ENCODE measurements at places on chromosomes 13 and 19.

GRCh38 chr19:12092956-12093355, 28.4 kb downstream of the ZNF844 start:
- no peak for DNase-seq

GRCh38 chr19:11384778-11385129, 640 bp upstream of the EPOR start:
- no peak for DNase-seq

GRCh38 chr19:21398851-21399250, 1.9 kb downstream of the ZNF493 start:
- no peak for DNase-seq

DNA sequence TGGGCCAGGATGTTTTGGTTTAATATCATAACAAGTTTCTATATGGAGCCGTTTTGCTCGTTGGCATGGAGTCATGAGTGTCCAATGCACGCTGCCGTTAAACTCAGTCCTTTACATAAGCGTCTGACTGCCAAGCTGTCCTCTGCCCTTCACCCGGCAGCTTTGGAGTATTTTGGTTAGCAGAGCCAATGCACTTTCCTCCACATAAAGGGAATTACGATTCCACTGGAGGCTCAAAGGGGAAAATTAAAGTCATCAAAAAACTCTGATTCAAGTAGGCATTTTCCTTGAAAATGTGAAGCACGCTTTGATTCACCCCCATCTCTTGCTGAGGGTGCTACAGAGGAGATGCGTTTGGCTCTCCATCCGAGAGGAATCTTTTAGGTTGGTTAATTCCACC, 144.4 kb upstream of the ARGLU1 start:
- DNase-seq, result no peak

DNA sequence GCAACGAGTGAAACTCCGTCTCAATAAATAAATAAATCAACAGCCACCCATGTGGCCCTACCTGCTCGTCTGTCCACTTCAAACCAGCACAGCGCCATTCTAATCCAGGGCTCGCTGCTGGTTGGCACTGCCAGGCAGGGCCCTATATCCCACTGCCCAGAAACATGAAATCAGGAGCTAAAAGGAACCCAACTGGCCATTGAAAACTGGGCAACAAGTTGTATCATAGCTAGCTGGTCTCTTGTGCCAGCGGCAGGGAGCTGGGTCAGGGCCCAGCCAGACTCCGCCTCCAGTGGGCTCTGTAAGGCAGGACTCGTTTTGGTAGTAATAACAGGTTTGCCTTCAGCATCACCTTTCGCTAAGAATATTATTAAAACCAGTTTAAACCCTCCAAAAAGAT, 39.3 kb downstream of the GGACT start:
- no peak for DNase-seq

- DNase-seq, result no peak
Measured at GRCh38 chr13:94660695-94661326, 51.5 kb downstream of the SOX21 start.

DNA sequence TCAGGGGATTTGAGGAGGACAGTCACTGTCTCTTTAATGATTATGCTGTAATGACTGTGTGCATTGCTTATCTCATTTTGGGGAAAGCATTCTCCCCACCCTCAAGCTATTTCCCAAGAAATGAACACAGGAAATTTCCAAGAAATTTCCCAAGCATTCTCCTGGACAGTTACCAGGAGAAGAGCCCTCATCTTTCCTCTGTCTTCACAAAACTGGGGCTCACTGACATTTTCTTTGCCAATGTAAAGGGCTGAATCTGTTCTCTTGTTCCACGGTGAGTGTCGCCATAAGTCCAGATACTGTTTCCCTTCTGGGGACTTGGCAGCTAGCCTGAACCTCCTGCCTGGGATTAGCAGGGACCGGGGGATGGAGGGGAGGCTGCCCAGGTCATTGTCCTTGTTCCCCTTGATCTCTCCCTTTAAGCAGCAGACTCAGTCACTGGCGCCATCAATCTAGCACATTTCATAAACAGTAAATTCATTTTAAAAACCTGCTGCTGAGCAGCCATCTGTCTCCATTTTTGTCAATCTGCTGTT, 172.8 kb downstream of the DNAJC15 start:
- no peak for DNase-seq

DNA sequence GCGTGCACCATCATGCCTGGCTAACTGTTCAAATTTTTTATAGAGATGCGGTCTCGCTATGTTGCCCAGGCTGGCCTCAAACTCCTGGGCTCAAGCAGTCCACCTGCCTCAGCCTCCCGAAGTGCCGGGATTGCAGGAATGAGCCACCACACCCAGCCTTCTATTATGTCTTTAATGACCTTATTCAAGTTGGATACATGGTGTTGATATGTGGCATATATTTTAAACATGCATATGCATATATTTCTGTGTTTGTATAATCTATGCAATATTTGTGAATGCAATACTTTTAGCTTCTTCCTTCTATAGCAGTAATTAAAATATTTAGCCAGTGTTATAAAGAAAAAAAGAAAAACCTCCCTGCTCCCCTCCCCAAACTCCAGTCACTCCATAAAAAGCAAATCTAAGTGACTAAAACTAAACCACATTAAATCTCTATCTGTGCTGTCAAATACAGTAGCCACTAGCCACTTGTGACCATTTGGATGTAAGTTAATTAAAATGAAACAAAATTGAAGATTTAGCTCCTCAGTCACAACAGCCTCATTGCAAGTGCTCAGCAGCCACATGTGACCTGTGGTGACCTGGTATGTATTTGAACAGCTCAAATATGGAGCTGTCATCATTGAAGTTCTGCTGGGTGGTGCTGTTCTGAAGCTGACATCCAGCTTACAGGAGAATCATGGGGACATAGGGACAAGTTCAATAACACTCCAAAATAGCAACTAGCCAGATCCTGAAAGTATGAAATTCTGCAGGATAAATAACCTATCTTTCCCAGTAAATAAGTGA, 27.4 kb downstream of the FCGBP start:
- DNase-seq, result no peak

- DNase-seq, result no peak
Measured at GRCh38 chr13:114177245-114178010, 1.6 kb upstream of the CFAP97D2 start.

DNA sequence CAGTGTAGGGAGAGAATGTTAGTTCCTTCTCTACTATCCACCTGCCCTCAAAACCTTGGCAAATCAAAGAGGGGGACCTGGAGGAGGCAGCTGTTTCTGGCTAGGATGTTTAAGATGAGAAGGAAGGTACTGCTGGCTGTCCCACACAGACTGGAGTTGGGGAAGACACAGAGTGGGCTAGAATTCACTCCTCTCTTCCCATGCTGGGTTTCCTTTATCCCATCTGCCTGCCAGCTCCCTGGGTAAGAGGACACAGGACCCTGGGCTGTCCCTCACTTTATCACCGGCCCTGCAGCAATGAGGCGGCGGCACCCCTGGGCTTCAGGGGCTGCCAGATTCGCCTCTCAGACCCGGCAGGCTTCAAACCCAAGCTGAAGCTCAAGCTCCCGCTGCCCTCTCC, 69.5 kb downstream of the KLF2 start:
- no peak for DNase-seq

- no peak for DNase-seq
Measured at GRCh38 chr19:15536350-15536749, 28.0 kb downstream of the CYP4F22 start.

DNA sequence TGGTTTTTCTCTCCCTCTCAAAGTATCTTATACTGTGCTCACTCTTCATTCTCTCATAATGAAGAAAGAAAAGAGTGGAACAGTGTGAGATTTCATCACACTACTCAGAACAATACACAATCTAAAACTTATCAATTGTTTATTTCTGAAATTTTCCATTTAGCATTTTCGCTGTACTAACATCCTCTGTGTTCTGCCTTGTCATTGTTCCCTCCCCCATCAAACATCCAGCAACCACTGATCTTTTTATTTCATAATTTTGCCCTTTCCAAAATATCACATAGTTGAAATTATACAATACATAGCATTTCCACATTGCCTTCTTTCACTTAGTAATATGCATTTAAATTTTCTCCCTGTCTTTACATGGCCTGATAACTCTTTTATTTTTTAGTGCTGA, 658.7 kb downstream of the SLITRK1 start:
- DNase-seq, result no peak

GRCh38 chr19:376111-376470, 31.5 kb upstream of the MIER2 start:
- no peak for DNase-seq

- DNase-seq, result peak; percentile 34
Measured at GRCh38 chr19:56350416-56351045, 35.9 kb upstream of the ZSCAN5A start.

DNA sequence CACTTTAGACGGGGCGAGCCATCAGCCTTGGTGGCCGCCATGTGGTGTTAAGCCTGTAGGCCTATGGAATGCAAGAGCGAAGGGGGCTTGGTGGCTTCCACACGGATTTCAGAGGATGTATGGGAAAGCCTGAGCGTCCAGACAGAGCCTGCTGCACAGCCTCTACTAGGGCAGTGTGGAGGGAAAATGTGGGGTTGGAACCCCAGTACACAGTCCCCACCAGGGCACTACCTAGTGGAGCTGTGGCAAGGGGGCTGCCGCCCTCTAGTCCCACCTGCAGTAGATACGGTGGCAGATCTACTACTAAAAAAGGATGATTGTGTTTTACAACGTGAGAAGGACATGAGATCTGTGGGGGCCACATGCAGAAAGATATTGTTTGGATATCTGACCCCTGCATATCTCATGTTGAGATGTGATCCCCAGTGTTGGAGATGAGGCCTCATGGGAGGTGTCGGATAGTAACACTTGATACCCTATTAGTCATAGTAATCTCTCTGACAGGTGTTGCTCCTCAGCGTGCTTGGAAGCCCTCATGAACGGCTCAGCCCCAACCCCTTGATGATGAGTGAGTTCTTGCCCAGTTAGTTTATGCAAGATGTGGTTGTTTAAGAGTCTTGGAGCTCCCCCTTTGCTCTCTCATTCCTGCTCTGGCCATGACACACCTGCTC, 45.6 kb downstream of the LHFPL6 start:
- no peak for DNase-seq

GRCh38 chr13:21980049-21980448, 309.2 kb downstream of the FGF9 start:
- DNase-seq, result no peak

GRCh38 chr13:40453351-40454021, 213.0 kb downstream of the FOXO1 start:
- no peak for DNase-seq

- no peak for DNase-seq
Measured at GRCh38 chr19:13554506-13555240, 48.4 kb upstream of the CACNA1A start.

GRCh38 chr13:43686557-43686956, 100.2 kb downstream of the ENOX1 start:
- no peak for DNase-seq

- DNase-seq, result no peak
Measured at GRCh38 chr13:109213714-109214113, 572.7 kb downstream of the IRS2 start.

- no peak for DNase-seq
Measured at GRCh38 chr13:93882086-93882651, 597.3 kb downstream of the DCT start.

DNA sequence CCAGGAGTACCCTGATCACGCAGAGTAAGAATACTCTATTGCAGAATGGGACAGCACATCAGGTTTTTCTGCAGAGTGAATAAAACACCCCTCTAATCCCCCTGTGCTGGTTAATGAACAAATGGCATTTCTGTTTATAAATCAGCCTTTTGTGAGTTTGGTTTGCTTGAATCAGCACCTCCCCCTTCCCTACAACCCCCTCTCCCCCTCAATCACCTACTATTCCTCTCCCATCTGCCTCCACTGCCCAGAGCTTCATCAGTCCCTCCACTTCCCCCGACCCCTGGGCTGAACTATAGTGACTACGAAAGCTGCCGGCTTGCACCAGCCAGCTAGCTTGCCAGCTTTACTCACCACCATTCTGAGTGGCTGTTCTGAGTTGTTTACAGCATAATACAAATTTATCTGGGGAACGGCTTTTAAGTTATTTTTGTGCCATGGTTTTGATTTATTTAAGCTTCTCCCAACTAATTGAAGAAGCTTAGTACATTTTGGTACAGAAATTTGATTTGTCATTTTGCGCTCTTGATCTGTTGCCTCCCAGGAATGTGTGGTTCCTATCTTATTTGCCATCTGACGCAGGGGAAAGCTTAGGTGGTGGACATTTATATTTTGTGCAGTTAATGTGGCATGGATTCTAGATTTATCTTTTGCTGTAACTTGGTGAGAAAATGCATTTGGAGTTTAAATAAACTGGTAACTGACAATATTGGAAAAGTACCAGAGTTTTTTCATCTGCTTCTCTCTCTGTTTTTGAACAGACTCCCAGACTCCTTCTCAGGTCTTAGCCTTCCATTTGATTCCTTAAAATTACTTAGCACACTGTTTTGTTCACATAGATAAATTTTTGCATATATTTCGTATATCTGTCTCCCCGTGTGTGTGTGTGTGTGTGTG, 41.7 kb upstream of the WDFY2 start:
- no peak for DNase-seq

- no peak for DNase-seq
Measured at GRCh38 chr19:35119578-35120155, 4.0 kb downstream of the FXYD3 start.

GRCh38 chr19:57310792-57311191, 9.5 kb upstream of the ZNF543 start:
- no peak for DNase-seq

GRCh38 chr19:7874076-7874896, at the start of gene PRR36:
Gene PRR36, minus strand, starts transcription at chr19:7874390. Its CDS starts 701 bp downstream, at chr19:7873689.
- DNase-seq, result no peak

DNA sequence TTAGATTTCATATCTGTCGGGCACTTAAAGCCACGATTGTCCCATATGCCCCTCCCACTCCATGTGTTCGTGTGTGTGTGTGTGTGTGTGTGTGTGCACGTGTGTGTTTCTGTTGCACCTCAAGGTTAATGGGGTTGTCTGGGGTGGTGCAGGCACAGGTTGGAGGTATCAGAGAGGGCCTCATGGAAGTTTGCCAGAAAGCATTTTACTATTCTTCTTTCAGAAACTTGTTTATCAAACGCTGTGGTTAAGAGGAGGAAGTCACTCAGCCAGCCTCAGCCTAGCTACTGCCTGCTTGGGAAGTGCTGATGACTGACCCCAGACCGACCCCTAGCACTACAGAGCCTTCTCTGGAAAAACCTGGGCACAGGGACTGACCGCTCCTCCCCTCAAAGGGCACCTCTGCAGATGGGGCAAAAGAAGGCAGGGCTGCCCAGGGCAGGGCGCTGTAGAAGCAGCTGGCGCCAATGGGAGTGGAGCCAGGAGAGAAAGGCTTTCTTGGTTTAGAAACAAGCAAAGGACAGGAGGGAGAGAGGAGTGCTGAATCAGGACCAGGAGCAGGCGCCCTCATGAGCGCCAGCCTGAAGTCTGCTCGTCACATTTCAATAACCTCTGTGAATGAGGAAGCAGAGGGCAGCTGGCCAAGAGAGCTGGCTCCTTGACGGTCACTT, 3.9 kb downstream of the SIAH3 start:
- no peak for DNase-seq

- DNase-seq, result no peak
Measured at GRCh38 chr13:64371045-64371444, 2859.1 kb downstream of the PCDH9 start.

- DNase-seq, result no peak
Measured at GRCh38 chr19:27751044-27751391, 1461.9 kb downstream of the UQCRFS1 start.
